ENCODE measurements at places on chromosomes 5 and 9.

DNA sequence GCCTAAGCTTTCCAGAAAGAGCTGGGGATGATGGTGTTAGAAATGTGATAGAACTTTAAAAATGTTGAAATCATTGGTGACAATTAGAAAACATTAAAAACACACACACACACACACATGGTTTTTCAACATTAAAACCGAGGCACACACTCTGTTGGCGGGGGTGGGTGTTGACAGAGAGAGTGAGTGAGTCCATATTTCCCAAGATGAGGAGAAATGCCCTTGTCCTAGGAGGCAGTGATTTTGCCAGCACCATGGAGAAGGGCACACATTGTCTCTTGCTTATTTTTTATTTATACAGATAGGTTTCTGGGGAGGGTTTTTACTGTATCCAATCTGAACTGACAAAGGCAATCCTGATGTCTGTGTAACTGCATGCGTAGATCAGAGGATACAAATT is 152.5 kb downstream of the INSYN2B start:
- no peak for DNase-seq

DNA sequence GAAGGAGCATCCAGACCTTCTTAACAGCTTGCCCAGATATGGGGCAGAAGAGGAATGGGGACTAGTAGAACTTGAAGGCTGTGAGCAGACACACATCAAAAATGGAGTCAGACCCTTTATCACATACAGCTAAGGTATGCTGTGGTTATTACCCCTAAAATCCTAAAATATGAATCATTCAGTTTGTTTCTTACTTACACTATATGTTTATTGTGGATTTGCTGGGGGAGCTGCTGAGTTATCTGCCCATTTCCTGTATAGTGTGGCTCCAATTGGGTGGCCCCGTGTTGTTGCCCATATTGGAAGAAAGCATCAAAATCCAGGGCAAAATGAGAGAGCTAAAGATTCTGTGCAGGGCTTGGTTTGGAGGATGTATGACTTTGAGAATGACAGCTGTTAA is 56.9 kb downstream of the AP3S1 start:
- DNase-seq = no peak

GRCh38 chr9:86674487-86674886 is 272.8 kb downstream of the GAS1 start:
- no peak for DNase-seq

- no peak for DNase-seq
Observed at GRCh38 chr5:64164166-64164565, 1.5 kb upstream of the RNF180 start.

GRCh38 chr9:129289131-129289731 is 111.2 kb upstream of the IER5L start:
- DNase-seq = no peak

GRCh38 chr9:76114144-76114543 is 223.7 kb downstream of the PCSK5 start:
- no peak for DNase-seq

GRCh38 chr5:174505621-174506020 is 218.8 kb upstream of the MSX2 start:
- DNase-seq = no peak

DNA sequence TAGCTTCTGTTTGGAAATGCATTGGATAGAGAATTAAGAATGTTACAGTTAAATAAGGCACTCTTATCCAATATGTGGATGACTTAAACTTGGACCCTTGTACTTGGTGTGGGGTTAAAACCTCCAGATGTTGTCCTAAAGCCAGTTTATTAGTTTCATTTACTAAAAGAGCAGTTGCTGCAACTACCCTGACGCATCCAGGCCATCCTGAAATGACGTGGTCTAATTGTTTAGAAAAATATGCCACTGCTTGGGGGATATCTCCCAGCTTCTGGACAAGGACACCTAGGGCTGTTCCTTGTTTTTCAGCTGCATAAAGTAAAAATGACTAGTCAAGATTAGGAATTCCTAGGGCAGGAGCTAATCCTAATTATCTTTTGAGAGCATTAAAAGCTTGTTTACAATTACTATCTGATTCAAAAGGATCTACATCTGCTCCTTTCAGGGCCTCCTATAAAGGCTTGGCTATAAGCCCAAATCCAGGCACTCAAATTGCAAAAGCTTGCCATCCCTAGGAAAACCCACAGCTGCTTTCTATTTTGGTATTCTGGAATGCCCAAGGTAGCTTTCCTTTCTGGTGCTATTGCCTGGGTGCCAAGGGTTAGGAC is 45.7 kb upstream of the SLCO4C1 start:
- DNase-seq = no peak

DNA sequence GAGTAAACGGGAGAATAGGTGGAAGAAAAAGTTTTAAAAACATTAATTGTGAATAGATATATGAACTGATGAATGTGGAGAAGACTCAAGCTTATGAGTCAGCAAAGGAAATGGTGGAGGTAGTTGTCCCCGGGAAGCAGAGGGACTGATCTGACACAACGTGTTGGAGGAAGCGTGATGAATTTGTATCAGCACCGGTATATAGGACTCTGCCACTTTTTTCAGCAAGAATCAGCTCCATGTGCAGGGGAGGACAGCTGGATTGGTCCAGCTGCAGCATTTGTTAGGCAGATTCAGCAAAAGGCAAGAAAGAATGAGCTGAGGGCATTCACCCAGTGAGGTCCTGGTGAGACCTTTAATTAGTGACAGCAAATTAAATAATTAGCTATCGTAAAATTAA is 276.0 kb downstream of the TENT4A start:
- no peak for DNase-seq

- no peak for DNase-seq
Observed at GRCh38 chr9:136358888-136359287, 4.7 kb downstream of the DNLZ start.

GRCh38 chr9:14533867-14534640 is 159.2 kb downstream of the ZDHHC21 start:
- no peak for DNase-seq

GRCh38 chr5:135718151-135718550 is 116.3 kb upstream of the SLC25A48 start:
- DNase-seq = no peak

- DNase-seq = no peak
Observed at GRCh38 chr5:124590686-124591085, 155.8 kb downstream of the ZNF608 start.

DNA sequence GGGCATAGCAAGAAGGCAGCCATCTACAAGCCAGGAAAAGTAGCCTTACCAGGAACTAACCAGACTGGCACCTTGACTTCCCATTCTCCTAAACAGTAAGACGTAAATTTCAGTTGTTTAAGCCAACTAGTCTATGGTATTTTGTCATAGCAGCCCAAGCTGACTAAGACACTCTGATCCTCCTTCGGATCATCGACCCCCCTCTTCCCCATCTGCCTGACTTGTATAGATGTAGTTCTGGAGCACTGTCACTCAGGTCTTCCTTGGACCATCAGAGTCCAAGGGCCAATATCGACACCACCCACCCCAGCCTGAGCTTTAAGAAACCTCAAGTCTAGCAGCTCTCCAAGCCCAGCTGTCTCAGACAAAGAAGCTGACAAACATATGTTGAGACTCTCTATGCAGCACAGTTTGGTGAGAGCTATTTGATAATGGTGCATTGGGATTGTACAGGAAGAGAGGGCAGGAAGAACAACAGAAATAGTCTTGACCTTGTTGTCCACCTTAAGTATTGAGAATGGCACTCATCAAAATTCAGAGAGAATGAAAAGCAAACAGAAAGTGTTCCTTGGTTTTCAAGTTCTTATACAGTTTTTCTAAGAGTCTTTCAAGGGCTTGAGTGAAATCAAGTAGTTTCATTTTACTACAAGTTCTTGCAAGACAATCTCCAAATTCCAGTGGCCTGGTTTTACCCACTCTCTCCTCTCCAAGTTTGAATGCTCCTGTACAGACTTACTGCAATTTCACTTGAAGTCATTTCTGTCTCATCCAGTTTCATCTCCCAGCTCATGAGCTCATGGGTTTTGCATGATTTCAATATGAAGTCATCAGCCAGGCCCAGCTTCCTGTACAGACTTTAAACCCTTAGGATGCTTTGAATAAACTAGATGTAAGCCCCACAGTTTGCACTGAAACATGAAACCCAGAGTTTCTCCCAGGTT is 122.3 kb upstream of the RAI14 start:
- no peak for DNase-seq

DNA sequence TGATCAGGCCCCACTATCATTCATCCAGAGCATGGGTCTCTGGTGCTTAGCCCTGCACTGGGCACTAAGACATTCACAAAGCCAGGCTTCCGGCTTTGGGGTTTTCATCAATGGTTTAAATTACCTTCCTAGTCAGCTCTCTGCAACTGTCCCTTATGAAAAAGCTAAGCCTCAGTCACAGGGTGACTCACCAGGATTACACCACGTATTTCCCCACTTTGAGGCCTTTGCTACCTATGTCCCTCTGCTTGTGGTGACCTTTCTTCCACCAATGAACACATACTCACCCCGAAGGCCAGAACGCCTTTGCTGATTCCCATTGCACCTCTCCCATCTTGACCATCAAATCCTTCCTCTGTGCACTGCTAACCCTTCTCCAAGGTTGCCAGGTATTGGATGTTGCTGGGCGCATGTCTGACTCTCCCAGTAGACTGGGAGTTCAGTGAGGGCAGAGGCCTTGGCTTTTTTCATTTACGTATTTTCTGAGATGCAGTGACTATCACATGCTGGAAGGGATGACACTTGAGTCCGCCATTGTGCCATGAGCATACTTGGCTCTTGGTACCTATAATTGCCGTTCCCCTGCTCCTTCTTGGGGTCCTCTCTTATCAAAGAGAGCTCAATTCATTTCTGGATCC is 58.7 kb upstream of the TNFSF8 start:
- DNase-seq = no peak

GRCh38 chr9:34559624-34560455 is 29.7 kb downstream of the CNTFR start:
- DNase-seq = no peak
